Smooth muscle cell of the brain vasculature (primary cell): ENCODE measurements at places on chromosomes 13 and 19.
A peak's percentile ranks its signal among the peaks of the same experiment; 100 is the strongest.

DNA sequence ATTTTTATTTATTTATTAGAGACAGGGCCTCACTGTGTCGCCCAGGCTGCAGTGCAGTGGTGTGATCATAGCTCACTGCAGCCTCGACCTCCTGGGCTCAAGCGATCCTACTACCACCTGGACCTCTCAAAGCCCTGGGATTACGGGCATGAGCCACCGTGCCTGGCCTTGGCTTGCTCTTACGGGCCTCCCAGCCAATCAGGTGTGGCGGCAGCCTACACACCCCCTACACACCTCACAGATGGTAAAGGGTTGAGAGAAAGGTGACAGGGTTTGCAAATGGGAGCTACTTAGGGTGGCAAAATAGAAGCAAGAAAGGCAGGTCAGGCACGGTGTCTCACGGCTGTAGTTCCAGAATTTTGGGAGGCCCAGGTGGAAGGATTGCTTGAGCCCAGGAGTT, 1.0 kb upstream of the ZBTB32 start:
- no peak for DNase-seq

DNA sequence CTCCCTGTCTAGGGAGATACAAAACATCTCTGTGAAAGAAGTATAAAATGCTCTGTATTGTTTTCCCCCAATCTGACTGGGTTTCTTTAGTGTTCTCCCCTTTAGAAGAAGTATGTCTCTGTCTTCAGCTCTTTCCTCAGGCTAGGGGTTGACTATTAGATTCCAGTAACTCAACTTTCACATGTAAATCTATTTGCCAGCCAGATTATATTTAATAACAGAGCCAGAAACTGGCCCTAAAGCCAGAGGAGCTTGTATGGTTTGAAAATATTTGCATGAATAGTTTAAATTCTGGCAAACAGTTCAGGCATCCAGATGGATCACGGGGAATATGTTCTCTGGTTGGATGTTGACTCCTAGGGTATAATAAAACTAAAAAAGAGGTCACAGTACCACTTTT, 22.3 kb upstream of the CYSLTR2 start:
- DNase-seq = no peak

DNA sequence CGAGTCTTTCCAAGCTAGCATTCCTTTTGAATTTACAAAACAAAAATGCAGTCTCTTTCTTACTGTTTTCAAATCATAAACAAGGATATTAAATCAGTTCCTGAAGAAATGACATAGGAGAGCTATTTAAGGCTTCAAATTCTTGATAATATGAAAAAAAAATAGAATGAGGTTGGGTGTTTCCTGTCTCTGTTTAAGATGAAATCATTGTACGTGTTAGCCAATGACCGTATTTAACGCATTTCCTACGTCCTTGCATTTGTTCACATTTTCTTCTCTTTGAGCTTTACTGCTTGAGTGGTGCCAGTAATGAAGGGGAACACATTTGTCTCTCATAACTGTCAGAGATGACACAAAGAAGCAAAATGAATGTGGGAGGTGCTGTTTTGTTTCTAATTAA, 821.3 kb downstream of the DIAPH3 start:
- no peak for DNase-seq

- DNase-seq = peak; percentile 63
Measured at GRCh38 chr19:50368649-50369570, 3.5 kb upstream of the NAPSA start.

DNA sequence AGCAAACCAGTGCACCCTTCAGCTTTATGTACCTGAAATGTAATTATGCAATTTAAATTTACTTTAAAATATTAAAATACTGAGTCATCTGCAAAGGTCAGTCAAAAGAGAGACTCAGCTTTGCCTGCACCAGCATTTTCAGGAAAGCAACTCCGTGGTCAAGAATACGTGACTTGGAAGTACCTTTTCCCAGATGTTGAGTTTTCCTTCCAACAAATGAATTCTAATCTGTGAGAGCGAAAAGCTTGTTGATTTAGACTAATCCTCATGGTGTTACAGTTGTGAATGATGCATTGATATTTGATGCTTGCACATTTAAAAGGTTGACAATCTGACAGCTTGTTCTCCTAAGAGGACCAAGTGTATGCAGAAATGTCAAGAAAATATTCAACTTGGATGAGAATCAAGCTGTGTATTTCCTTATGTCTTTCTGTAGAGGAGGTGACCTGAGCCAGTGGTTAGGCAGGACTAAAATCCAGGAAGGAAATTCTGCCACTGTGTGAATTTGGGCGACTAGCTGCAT, 270.4 kb downstream of the ABCC4 start:
- no peak for DNase-seq

- DNase-seq = no peak
Measured at GRCh38 chr13:27704681-27705080, 83.0 kb downstream of the POLR1D start.

DNA sequence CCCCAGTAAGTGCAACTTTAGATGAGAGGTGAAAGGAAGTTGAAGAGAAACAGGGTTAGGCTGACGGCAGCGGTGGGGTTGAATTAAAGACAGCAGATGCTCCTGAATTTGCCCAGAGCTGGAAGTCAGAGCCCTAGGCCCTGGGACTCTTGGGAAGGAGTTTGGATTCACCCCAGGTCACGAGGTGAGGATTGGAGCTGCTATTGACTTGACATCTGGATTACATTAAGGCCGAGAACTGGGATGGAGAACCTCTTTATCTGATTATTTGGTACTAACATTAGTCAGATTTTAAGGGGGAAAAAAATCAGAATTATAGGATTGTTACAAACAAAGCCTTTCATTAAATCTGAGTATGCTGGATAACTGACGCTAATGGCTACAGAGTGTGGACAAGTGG, 367.2 kb downstream of the ZNF536 start:
- DNase-seq = no peak
